Suppressor macrophage (primary cell): ENCODE measurements at places on chromosomes 4 and X.

DNA sequence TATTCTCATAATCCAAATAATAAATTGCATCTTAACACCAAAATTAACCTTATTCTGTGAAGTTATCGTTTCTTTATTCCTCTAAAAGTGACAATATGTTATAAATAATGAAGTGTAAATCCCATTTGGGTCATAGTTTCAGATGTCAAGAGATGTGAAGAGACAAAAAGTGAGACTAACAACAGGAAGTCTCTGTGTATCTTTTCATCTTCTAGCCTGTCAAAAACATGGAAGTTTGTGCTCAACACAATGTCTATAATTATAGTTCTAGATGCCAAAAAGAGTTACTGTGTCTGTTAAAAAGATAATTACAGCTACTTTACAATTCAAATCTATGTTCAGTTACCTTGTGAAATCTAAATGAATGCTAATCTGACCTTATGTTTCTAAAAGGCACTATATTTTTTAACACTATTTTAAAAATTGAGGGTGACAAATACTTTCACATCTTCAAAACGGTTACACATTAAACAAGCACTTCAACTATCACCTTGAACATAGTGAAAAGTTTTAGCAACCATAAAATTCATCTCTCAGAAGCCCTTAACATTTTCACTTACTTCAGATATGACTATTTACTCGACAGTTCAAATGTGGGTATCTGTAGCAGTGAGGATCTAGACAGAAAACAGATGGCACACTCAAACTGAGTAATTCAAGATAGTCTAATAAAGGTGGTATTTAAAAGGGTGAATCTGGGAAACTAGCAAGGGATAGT is 509.8 kb downstream of the ARAP2 start:
- DNase-seq, result no peak

DNA sequence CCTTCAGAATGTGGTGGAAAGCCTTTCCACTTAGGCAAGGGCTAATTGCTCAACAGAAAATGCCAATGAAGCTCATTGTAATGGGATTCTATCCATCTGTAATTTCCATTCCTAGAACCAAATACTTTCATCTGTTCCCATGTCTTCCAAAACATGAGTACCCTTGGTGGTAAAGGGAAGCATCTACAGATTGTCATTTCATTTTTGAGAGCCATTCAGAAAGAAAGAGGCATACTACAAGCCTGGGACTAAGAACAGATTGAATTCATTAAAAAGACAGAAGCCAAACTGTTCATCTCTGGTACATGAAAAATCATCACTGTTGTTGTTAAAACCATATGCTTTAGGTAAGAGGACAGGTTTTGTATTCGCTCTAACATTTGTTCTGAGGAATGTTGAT is 43.6 kb upstream of the DCTD start:
- no peak for DNase-seq

- DNase-seq, result no peak
These were observed 142.8 kb downstream of the ENPP6 start for GRCh38 chr4:184074677-184075388.

GRCh38 chrX:150421816-150422215 is 58.7 kb downstream of the MAMLD1 start:
- no peak for DNase-seq

DNA sequence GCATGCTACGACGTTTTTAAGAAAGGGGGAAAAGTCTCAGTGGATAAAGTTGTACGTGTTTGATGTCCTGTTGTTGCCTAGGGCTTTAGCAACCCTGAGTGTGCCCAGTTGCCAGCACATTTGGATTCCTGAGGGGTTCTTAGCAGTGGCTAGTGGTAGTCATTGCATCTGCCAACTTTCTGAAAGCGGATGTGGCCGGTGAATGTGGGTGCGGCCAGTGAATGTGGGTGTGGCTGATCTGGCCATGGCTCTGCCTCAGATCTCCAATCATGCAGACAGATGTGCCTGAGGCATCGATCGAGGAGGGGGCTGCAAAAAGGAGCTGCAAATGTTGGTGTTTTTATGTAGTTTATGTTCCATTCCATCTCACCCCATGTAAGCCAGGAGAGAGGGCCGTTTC is 41.5 kb upstream of the FAT1 start:
- DNase-seq, result no peak

DNA sequence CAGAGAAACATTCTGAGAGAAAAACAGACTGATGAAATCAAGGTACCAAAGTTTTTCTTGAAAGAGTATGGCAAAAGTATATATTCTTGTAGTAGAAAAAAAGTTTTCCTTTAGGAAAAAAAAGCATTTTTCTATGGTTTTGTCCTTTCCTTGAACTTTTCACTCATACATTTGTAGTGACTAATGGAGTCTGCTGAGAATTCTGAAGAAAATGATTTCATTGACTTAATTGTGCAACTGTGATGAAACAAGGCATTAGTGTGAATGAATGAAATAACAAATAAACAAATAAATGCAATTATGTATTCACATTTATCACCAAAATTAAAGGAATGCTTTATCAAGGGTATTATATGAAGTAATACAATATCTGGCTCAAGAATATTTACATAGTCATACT is 5.7 kb downstream of the CSN1S1 start:
- no peak for DNase-seq

DNA sequence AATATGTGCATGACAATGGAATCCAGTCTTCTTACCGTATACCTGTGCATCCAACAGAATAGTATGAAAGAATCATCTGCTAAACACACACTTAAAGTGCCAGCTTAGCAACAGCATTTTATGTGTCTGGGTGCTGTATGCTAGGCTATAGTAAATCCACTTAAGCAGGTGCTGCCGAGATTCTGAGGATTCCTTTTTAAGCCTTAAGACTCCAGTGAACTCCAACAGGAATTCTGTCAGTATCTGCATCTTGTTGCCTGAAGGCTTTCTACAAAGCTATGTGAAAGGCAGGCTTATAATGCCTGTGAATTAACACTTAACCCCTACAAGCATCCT is 1076.4 kb upstream of the PABPC4L start:
- DNase-seq, result no peak

DNA sequence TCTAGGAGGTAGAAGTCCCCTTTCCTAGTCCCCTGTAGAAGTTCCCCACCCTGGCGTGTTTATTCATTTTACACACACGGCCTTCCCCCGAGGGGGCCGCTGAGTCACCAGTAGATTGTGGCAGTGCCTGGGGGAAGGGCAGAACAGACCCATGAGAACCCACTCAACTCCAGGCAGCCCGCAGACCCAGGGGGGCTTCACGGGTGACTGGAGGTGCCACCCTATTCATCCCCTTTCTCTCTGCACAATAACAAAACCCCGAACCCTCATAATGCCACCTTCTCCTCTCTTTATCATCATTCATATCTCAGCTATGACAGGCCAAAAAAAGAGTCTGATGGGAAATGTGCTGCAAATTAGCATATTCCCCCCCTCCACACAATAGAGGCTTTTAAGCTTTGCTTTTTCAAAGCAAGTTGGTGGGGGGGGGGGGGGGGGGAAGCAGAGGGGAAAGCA is 20.4 kb upstream of the GPM6B start:
- no peak for DNase-seq
